SK-N-SH treated with all-trans-retinoic acid at 6 μM for 48 hours (cell line): ENCODE measurements at places on chromosomes 2 and 18.

- no peak for ATAC-seq
Observed at GRCh38 chr2:232038881-232039485, 77.5 kb downstream of the DIS3L2 start.

DNA sequence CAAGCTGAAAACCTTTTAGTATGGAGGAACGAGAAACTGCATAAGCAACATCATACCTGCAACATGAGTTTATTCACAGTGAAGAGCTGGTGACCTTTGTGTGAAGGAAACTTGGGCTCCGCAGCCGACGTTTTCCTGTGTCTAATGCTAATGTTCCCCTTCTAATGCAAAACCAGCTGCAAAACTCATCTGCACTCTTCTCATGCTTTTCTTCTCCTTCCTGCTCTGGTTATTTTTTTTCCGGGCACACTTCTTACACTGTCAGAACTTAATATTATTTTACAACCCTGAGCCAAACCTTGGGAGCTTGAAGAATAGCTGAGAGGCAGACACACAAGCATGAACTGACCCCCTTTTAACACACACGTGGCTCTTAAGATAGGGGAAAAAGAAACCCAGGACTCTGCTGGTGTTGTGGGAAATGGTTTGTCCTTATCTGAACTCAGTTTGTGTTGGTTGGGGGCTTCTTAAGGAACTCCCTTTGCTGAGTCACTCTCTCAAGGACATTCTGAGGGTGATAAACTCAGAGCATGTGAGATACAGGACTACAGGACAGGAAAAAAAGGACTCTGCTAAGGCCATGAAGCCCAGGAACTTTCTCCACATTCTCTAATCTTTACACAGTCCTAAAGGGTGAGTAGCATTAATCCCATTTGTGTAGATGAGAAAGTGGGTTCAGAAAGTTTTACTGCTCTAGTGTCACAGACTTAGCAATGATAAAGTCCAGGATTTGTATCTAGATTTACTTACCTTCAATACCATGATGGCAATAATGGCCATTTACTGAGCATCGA lies 439.3 kb upstream of the TRIB2 start:
- no peak for ATAC-seq

- ATAC-seq, result no peak
Observed at GRCh38 chr2:195304310-195304709, 352.7 kb upstream of the SLC39A10 start.

GRCh38 chr2:40955042-40955441 lies 503.2 kb upstream of the SLC8A1 start:
- no peak for ATAC-seq

DNA sequence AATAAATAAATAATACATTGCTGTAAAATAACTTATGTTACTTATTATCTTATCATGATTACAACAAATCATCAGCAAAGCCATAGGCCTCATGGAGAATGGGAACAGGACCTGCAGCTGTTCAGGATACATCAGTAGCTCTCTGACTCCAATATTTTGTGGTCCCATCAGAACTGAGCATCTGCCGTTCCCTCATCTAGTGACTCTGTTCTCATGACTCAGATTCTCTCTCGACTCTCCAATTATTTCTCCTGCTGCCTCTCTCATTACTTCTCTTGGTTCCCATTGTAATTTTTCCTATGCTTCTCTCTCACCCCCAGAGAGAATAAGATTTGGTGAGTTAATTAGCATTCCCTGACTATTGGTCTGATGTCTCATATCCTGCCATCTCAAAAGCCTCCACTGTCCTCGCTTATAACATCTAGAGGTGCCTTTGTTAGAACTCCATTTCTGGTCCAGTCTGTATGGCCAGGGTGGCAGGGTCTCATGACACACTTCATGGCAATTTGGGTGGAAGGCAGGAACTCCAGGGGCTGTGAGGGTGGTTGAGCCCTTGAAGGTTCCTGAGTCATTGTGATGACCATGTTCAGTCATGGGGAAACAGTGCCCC lies 78.0 kb upstream of the TANC1 start:
- ATAC-seq, result no peak

DNA sequence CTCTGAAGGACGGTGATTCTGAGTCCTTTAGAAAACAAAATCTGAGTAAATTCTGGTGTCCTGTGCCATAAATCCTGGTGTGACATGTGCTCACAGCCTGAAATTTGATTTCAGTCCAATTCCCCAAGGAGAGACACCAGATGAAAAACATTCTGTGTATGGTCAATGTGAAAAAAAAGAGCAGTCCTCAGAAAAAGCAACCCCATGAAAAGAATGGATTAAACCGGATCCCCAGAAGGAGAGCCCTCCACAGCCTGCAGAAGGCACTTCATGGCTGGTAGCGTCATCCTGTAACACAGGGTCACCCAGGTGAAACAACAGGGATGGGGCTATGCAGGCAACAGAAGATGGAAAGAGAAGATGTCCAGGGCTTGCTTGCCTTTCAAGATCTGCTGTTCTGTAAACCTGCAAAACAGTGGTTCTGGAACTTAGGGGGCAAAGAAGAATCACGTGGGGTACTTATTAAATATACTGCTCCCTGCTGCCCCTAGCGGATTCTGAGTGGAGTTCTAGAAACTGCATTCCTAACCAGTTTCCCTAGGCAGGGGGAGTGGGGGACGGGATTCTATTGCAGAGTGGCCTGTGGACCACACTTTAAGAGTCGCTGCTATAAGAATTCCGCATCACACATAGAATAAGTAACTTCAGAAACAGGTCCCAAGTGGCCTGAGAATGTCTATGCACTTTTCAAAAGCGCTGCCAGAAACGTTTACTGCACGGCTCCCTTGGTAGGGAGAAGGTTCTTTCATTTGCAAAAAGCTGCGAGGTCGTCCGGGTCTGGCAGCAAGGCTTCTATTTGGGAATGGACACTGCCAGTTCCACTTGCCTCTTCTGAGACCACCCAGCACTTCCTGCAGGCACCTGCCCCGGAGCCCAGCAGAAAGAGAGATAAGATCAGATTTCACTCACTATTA lies 118.9 kb upstream of the ARL5A start:
- ATAC-seq, result peak; percentile 94

DNA sequence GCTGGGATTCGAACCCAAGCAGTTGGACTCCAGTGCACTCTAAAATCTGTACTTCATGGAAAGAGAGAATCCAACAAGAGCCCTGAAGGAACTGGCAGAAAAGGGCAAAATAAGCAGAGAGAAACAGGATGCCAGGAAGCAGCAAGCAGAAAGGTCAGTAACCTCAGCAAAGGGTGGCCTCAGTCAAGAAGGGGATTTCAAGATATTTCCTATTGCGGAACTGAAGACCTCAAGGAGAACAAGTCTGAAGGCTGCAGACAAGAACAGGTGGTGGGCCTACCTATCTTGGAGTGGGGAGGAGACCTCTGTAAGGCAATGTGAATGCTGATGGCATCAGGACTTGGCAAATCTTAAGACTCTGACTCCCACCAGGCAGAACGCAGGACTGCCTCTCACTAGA lies 20.1 kb upstream of the MREG start:
- ATAC-seq, result no peak

- ATAC-seq, result no peak
Observed at GRCh38 chr2:45137966-45138695, 128.9 kb upstream of the SIX2 start.

DNA sequence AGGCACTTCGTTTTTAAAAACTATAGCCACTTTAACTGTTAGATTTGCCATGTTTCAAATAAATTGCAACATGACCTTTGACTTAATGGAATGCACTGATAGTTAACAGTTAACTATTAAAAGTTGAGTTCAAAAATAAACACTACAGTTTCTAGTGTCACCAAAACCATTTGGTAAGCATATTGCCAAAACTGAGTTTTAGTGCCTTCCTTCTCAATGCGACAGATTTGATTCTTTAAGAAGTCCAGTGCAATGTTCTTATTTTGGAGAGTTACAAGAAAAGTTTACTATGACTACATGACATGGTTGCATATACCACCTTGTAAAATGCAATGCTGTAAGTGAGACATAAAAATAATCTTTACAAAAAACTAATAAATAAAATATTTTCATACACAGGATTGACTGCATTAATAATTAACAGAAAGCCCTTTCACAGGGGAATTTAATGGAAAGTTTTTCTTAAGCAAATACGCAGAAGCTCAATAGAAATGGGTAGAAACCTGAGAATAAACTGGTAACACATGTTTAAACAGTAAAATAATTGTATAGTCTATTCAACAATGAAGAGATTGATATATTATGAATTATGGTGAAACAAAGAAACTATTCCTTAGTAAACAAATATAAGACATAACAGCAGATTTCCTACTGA lies 53.8 kb downstream of the GRB14 start:
- no peak for ATAC-seq

DNA sequence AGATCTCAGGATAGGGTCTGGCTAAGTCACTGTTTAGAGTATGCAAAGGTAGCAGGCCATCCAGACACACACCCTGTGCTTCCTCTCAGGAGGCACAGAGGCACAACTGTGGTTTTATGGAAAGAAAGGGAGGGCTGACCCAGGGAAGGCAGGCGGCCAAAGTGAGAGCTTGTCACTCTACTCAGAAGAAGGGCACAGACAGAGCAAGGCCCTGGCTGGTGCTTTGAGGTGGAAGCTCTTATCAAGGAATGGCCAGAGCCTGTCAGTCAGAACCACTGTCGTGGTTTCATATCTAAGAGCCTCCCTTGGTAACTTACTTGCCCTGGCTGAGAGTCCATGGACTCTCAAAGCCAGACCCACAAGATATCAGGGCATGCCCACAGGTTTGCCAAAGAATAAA lies 40.7 kb downstream of the SLC9A2 start:
- no peak for ATAC-seq

- ATAC-seq, result no peak
Observed at GRCh38 chr2:30714811-30715709, 92.2 kb downstream of the CAPN13 start.

GRCh38 chr2:236833501-236834073 lies 252.1 kb upstream of the COPS8 start:
- no peak for ATAC-seq

DNA sequence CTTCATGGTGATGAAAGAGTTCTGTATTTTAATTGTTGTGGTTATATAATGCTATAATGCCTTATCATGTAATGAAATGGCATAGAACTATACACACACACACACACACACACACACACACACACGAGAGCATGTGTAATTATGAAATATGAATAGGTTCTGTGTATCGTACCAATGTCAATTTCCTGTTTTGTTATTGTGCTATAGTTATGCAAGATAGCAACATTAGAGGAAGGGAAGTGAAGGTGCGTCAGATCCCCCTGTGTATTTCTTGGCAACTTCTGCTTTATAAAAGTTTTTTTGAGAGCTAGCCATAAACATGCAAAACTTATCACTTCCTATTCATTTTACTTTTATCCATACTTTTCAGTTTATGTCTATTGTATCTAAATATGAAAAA lies 60.7 kb upstream of the ARHGAP15 start:
- ATAC-seq, result no peak

DNA sequence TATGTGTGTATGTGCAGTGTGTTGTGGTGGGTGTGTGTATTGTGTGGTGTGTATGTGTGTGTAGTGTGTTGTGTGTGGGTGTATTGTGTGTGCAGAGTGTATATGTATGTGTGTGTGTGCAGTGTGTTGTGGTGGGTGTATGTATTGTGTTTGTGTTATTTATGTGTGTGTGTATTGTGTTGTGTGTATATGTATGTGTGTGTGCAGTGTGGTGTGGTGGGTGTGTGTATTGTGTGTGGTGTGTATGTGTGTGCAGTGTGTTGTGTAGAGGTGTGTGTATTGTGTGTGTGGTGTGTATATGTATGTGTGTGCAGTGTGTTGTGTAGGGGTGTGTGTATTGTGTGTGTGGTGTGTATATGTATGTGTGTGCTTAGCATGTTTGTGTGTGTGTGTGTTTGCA lies 24.3 kb downstream of the ACKR3 start:
- no peak for ATAC-seq

DNA sequence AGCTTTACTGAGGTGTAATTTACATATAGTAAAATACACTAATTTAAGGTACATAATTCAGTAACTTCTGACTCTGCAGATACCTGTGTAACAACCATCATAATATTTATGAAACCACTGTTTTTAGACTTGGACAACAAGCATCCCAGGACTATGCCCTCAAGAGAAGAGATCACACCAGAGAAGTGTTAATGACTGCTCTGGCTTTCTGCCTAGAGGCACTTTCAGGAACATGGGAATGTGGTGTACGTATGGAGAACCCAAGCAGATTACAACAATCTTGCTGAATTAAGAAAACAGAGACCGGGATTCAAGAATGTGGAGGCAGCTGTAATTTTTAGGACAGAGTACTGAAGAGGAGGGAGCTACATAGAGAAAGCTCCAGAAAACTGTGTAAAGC lies 475.2 kb downstream of the LPIN1 start:
- no peak for ATAC-seq

DNA sequence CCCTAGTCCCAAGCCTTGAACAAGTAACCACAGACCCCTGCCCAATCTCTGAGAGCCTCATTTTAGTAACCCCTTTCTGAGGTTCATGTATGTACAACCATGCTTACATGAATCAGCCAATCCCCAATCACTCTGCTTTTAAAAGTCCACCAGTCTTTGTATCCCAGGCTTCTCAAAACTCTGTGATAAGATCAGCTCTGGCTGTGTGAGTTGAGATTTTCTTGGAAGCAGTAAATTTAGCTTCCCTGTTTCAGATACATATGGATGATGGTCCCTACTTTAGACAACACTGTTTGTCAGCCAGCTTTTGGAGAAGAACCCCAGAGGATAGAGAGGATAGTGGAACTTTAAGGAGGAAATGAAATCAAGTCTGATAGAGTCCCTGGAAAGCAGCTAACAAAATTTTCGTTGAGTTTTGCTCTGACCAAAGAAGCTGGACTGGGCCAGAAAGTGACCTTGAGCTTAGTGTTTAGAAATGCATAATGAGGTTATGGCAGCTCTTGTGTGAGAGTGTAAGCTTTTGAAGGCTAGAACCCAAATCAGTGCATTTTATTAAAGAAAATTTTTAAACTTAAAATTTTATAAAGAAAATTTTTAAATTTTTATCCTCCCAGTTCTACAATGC lies 3.7 kb downstream of the ADNP2 start:
- no peak for ATAC-seq

- no peak for ATAC-seq
Observed at GRCh38 chr2:151269798-151270568, 8.3 kb upstream of the RBM43 start.

DNA sequence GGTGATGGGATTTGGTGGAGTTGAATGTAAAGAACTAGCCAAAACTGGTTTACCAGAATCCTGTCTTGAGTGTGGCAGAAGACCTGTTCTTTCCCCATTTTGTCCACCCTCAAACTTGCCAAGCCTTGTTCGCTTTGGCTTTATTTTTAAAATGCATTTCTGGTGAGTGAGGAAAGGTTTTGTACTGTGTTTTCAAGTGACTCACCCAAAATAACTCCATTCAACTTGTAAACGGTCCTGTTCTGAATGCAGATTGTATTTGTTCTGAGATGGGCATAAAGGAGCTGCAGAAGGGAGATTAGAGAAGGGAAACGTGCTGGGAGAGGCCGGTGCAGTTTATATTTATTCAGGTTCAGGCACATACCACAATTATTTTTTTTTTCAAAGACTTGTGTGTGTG lies 5.3 kb upstream of the ITPRID2 start:
- no peak for ATAC-seq

- no peak for ATAC-seq
Observed at GRCh38 chr2:48187503-48187902, 281.2 kb upstream of the FBXO11 start.
